ENCODE measurements at places on chromosomes 7 and 10.

GRCh38 chr10:17765602-17766001 is 13.6 kb downstream of the TMEM236 start:
- no peak for DNase-seq

DNA sequence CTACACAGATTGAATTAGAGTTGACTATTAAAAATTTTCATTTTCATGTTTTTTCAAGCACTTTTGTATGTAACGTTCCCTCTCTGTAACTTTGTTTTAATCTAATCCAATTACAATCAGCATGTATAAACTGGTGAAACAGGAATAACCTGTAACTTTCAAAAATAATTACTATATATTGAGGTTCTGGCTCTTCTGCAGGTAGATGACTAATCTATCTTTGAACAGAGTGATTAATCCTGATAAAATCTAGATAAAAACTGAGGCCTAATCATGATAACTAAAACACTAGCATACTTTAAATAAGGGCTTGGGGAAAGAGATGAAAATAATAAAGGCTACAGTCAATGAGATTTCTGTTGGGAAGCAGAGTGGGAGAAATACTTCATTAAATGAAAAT is 101.6 kb upstream of the KCND2 start:
- DNase-seq = no peak

GRCh38 chr7:158421361-158421760 is 166.3 kb downstream of the PTPRN2 start:
- DNase-seq = no peak

DNA sequence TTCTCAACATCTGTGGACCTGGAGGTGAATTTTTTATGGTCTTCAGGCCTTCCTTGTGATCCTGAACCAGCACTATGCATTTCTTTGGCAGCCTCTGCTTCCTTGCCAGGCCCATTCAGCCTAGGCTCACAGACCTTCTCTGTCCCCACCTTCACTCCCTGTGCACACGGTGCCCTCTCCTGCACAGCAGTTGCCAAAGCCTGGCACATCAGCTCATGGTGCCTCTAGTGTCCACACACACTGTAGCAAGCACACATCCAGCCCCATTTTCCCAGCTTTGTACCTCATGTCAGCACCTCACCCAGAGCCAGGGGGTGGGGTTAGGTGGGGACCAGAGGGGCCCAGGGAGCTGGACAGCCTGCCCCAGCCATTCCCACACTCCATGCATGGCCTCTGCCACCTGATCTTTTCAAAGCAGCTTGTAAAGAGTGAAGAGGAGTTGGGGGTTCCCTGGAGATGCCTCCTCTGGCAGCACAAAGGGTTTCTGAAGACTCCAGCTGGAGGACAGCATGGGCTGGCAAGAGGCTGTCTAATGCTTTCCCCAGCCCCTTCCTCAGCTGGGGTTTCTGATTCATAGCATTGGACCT is 57.9 kb upstream of the TMEM72 start:
- peak; percentile 7 for DNase-seq
